Karpas-422 (cell line): ENCODE measurements at places on chromosomes 4 and X. TPM values are rescaled to one million over a fixed set of nuclear protein-coding genes. Genes with fewer than 3 reads are reported as not detected.

FAM53A gene
- total RNA-seq, result 1.5 and 3.6 TPM in 2 replicates

USP17L28 gene
- total RNA-seq, result not detected in 2 replicates

EXOC1L gene
- not detected in 2 replicates for total RNA-seq

EDNRA gene
- total RNA-seq, result not detected in 2 replicates

CXCL3 gene
- total RNA-seq, result not detected in 2 replicates

DUSP21 gene
- not detected in 2 replicates for total RNA-seq

TLL1 gene
- not detected in 2 replicates for total RNA-seq

DTHD1 gene
- total RNA-seq, result not detected in 2 replicates

CWH43 gene
- total RNA-seq, result not detected in 2 replicates

MAOA gene
- not detected in 2 replicates for total RNA-seq

FREM3 gene
- not detected in 2 replicates for total RNA-seq

BEX1 gene
- total RNA-seq, result not detected in 2 replicates

ITM2A gene
- not detected in 2 replicates for total RNA-seq

GUCY1A1 gene
- total RNA-seq, result 3.0 and 6.1 TPM in 2 replicates

CSAG2 gene
- total RNA-seq, result not detected in 2 replicates

DRP2 gene
- 0.04 TPM in 2 replicates for total RNA-seq

LDOC1 gene
- not detected in 2 replicates for total RNA-seq

BMX gene
- total RNA-seq, result 8.2 and 11.1 TPM in 2 replicates

FAM120C gene
- 11.1 and 16.6 TPM in 2 replicates for total RNA-seq

XIAP gene
- 20.0 and 23.3 TPM in 2 replicates for total RNA-seq

STS gene
- 15.6 and 28.5 TPM in 2 replicates for total RNA-seq
